Spinal cord (tissue), 10 donors: ENCODE measurements at places on chromosomes 5 and 9. TPM values are rescaled to one million over a fixed set of nuclear protein-coding genes. Genes with fewer than 3 reads are reported as not detected.

DNA sequence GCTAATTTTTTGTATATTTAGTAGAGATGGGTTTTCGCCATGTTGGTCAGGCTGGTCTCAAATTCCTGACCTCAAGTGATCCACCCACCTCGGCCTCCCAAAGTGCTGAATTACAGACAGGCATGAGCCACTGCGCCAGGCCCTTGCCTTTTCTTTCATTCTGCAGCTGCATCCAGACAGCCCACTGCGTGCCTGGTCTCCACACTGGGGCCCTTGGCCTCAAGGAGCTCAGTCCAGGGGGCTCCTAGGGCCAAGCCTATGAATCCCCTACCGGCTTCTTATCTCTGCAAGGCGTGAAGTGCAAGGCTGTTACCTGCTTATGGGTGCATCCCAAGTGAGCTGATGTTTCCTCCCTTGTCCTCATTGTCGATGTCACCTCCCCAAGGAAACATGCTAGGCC is 78.8 kb downstream of the CSNK1A1 start:
- H3K4me1 ChIP-seq, result peaks cover 13% of the 10 kb centered on the region
- DNase-seq, result no peak
- H3K36me3 ChIP-seq, result no peaks in the 10 kb centered on the region
- H3K27me3 ChIP-seq, result no peaks in the 10 kb centered on the region

DNA sequence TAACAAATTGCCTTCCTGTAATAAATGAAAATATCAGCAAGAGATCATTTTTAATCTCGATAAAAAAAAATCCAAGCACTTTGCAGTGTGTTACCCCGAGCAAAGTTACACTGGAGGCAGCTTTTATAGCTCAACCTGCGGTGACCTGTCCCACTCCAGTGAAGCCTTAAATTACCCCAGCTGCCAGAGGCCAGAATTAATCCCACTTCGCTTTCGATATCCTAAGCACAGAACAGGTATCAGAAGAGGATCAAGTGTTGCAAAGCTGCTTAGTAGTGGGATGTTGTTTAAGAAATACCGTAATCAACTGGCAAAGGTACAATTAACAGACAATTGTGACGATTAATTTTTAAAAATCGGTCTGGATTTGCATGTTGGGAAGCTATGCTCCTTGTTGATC is 314.0 kb downstream of the AGTPBP1 start:
- H3K27me3 ChIP-seq, result no peaks in the 10 kb centered on the region
- H3K36me3 ChIP-seq, result no peaks in the 10 kb centered on the region
- H3K4me1 ChIP-seq, result peaks cover 26% of the 10 kb centered on the region
- no peak overlapping the region for H3K4me3 ChIP-seq

- H3K27me3 ChIP-seq, result peaks cover 14% of the 10 kb centered on the region
- H3K27ac ChIP-seq, result no peak overlapping the region
- DNase-seq, result no peak
- no peaks in the 10 kb centered on the region for H3K4me1 ChIP-seq
Observed at GRCh38 chr9:136185066-136185465, 19.9 kb downstream of the LHX3 start.

The EIF4E1B gene
- 0.44 TPM for total RNA-seq

The IL4 gene
- total RNA-seq, result not detected

- peaks cover 4% of the 10 kb centered on the region for H3K4me1 ChIP-seq
- no peak for DNase-seq
- H3K27ac ChIP-seq, result no peak overlapping the region
- peaks cover 6% of the 10 kb centered on the region for H3K27me3 ChIP-seq
Observed at GRCh38 chr5:75058986-75059535, 6.7 kb upstream of the GCNT4 start.

The FAM163B gene
- total RNA-seq, result 5.0 TPM

DNA sequence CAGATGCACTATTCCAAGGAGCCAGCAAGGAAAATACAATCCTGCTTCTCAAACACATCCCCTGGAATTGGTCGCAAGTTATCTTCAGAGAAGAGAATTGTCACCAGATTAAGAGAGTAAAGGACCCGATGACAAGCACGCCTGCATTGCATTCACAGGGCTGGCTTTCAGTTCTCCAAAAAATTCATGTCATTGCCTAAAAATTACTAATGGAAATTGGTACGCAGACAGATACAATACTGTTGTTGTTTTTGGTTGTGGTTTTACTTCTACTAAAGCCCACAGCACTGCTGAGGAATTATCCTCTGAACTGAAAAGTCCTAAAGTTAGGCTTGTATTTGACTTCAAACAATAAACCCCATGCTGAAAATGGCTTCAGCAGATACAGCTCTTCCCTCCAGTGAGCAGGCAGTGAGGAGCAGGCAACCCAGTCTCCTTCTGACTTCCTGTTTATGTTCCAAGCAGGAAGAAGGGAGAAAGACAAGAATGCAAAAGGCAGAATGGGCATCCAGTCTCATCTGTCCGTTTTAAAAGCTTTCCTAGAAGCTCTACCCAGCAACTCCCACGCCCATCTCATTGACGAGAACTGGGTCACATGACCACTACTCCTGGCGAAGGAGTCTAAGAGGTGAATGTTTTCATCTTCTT is 80.6 kb upstream of the ZNF366 start:
- H3K27ac ChIP-seq, result no peak overlapping the region
- no peaks in the 10 kb centered on the region for H3K36me3 ChIP-seq
- no peak overlapping the region for H3K4me3 ChIP-seq
- no peaks in the 10 kb centered on the region for H3K27me3 ChIP-seq
- H3K4me1 ChIP-seq, result no peaks in the 10 kb centered on the region
- no peak for DNase-seq

DNA sequence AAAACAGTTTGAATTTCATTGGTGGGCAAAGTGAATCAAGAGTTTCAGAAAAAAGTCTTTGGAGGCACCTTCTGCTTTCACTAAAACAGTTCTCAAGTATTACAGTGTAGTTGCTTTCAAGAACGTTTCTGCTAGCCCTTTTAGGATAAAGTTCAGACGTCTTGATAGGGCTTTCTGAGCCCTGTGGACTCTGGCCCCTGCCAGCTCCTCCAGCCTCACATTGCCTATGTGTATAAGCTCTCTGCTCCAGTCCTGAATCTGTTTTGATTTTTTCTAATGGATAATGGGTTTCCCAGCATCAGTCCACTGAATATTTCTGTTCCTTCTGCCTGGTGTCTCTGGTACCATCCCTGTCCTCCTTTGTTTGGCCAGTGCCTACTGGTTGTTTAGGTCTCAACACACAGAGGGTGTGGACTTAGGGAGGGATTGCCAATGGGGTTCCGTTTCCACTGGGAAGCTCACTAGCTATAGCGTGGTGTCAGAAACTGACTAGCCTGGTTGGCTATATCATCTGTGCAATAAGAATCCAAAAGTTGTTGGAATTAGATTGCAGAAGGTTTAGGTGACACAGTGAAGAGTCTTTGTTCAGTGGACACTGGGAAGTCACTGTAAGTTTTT is 26.4 kb downstream of the ARHGAP26 start:
- H3K4me3 ChIP-seq, result no peak overlapping the region
- no peak overlapping the region for H3K27ac ChIP-seq
- H3K27me3 ChIP-seq, result no peaks in the 10 kb centered on the region

DNA sequence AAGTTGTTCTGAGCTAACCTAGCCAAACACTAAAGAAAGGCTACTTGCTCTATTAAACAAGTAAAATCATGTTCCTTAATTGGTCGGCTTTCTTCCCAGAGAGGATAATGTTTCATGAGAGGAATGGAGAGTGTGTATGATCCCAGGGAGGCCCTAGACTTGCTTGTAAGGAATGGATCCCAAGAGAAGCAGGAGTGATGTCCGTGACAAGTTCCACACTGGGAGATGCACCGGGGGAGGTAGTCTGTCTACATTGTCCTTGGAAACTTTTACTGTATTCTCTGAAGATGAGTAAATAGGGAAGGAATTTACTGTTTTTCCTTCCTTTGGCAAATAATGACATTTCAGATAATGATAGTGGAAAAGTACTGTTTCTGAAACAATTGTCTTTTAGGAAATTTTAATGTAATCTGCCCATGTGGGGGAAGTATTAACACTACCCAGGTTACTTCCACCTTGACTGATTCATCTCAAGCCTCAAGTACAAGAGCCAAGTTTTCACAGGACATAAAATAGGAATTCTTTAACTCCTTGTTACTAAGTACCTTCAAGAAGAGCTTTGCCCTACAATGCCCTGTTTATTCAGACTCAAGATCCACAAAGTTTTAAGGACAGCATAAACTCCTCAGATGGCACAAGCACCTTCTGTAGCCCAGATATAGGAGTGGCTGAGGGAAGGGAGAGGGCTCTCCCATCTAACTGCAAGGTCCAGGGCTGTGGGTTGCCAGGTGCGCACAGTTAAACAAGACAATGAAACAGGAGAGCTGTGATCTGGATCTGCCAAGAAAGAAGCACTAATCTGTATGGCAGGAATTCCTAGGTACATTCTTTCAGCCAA is 152.1 kb downstream of the GNA14 start:
- H3K27me3 ChIP-seq, result no peaks in the 10 kb centered on the region
- H3K27ac ChIP-seq, result no peak overlapping the region
- no peaks in the 10 kb centered on the region for H3K36me3 ChIP-seq
- H3K4me1 ChIP-seq, result no peaks in the 10 kb centered on the region
- no peak overlapping the region for H3K4me3 ChIP-seq

The REEP5 gene
- 152 TPM for total RNA-seq

DNA sequence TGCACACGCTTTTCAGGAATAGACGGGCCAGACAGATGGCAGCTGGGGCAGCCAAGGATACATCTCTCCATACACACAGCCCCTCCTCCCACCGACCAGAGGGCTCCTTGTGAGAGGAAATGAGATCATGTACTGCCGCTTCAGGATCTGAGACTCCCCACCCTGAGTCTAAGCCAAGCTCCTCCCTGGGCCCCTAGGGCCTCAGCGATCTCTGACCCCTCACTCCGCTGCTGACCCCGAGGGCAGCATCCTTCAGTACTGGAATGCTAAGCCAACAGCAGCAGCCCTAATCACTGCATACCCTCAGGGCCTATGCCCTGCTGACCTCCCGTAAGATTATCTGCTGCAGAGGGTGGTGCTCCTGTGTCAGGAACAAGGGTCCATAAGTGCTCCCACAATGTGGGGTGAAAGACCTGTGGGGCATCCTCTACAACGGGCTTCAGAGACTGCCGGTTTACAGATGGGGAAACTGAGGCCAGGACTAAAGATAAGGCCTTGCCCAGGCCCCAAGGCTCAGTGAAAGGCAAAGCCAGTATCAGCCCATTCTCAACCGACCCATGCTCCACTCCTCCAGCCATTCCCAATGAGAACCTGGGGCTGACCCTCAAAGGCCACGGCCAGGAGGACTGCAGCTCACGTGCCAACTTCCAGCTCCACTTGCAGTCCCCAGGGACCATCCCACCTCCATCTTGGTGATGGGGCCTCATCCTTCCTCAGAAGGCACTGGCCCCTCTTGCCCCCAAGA is 37.5 kb downstream of the BICD2 start:
- no peaks in the 10 kb centered on the region for H3K27me3 ChIP-seq
- no peak overlapping the region for H3K4me3 ChIP-seq
- peaks cover 60% of the 10 kb centered on the region for H3K4me1 ChIP-seq
- no peak overlapping the region for H3K27ac ChIP-seq
- H3K36me3 ChIP-seq, result peaks cover 73% of the 10 kb centered on the region

GRCh38 chr9:130741831-130742449 is 48.4 kb downstream of the EXOSC2 start:
- H3K4me1 ChIP-seq, result no peaks in the 10 kb centered on the region
- no peak overlapping the region for H3K4me3 ChIP-seq
- no peaks in the 10 kb centered on the region for H3K27me3 ChIP-seq
- no peak for DNase-seq

DNA sequence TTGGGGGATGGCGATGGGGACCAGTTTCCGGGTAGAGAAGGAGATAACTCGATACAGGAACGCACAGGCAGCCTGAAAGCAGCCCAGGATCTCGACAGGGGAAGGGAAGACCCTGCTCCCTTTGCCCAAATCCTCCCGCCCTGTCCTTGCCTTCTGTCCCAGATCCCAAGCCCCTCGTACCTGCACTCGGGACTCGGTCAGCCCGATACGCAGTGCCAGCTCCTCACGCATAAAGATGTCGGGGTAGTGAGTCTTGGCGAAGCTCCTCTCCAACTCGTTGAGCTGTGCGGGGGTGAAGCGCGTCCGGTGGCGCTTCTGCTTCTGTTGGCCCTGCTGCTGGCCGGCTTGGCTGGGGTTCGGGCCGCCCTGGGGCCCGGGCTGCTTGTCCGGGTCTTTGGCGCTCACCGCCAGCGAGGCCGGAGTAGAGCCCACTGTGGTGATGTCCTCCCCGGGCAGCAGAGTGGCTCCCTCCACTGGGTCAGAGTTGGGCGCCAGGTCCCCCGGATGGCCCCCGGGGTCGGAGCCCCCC is 1.8 kb downstream of the OTP start:
- H3K27me3 ChIP-seq, result peaks cover 99% of the 10 kb centered on the region
- no peak overlapping the region for H3K4me3 ChIP-seq
- DNase-seq, result peak; percentile 34
- H3K36me3 ChIP-seq, result no peaks in the 10 kb centered on the region
- H3K27ac ChIP-seq, result no peak overlapping the region

The SH3RF2 gene
- total RNA-seq, result 0.94 TPM

The HMGCR gene
- total RNA-seq, result 67.7 TPM

DNA sequence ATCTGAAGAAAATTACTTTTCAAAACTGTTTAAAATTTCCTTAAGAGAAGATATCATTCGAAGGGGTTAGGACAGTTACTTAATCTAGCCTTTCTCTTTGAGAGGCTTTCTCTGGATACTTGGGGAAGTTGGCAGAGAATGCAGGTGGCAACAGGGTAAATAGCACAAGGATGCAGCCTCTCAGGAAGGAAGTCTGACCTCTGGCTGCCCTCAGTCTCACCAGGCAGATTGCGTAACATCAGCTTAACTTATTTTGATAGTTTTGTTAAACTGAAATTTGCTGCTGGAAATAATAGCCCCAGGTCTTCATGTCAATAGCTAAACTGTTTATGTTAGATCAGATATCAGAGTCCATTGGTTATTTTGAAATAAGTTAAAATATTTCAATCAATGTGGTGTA is 20.4 kb downstream of the CCDC192 start:
- no peak overlapping the region for H3K27ac ChIP-seq
- H3K4me3 ChIP-seq, result no peak overlapping the region
- H3K4me1 ChIP-seq, result no peaks in the 10 kb centered on the region
- H3K36me3 ChIP-seq, result no peaks in the 10 kb centered on the region
- no peaks in the 10 kb centered on the region for H3K27me3 ChIP-seq
- DNase-seq, result no peak

DNA sequence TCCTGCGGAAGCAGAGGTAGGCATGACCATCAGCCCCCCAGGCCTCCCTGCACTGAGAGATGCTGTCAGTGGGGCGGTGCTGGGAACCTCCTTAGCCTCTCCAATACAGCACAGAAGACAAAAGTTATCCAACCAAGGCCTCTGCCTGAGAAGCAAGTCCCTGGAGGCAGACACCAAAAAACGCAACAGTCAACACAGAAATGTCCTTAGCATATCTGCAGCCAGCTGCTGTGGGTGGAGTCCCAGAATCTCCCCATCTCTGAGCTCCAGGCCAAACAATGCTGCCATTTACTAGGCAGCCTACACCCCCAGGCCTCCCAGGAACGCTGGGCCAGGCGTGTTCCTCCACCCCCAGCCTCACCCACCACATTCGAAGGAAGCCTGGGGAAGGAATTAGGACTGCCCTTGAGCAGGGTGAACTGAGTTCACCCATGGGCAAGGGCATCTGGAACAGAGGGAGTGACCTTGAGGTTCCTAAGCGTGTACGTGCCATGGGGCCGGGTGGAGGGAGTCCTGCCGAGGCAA is 43.7 kb downstream of the STK10 start:
- H3K4me3 ChIP-seq, result no peak overlapping the region
- peaks cover 15% of the 10 kb centered on the region for H3K36me3 ChIP-seq
- H3K4me1 ChIP-seq, result peaks cover 62% of the 10 kb centered on the region
- no peaks in the 10 kb centered on the region for H3K27me3 ChIP-seq
- no peak for DNase-seq
